AG09309 (cell line): ENCODE measurements at places on chromosomes 13 and 19.

DNA sequence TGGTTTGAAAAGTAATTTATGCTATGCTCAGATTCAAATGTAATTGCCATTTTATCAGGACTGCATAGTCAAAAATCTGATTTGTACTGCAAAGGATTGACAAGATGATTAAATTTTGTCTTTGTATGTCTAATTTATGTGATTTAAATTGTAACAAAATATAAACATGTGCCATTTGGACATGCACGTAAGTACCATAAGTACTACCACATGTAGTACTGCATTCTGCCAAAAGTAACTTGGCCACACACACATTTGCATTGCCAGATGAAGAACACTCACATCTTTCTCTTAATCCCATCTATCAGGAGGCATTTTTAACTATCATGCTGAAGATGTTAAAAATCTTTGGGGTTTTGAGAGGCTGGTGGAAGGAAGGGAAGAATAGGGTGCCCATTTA, 133.3 kb downstream of the KLF12 start:
- DNase-seq = no peak

- no peak for DNase-seq
These were observed 11.9 kb downstream of the LRFN1 start for GRCh38 chr19:39308531-39309304.

DNA sequence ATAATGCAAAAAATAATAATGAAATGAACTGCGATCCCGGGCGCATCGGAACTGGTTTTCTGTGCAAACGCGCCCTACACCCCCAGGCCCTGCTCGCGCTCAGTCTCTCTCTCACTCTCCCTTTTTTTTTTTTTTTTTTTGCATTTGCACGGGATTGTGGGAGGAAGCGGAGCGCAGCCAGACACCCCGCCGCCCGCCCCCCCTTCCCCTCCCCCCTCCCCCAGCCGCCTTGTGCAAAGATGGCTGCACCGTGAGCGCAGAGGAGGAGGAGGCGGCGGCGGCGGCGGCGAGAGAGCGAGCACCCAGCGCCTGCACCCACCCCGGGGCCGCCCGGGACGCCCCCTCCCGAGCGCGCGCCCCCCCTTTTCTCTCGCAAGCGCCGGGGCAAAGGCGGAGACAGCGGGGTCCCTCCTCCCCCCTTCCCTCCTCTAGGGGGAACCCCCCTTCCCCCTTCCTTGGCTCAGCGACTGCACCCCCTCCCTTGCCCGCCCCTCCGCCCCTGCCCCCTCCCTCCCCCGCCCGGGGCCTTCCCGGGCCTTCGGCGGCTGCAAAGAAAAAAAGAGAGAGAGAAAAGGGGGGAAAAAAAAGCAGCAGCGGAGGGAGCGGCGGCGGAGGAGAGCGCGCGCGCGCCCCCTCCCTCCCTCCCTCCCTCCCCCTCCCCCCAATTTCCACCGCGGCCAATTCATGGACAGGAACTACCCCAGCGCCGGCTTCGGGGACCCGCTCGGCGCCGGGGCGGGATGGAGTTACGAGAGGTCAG, at the start of gene PRR12:
PRR12 (plus strand) TSS at position 212 of the 760 bp plus-strand sequence; CDS start at position 685, 473 bp downstream.
- DNase-seq = no peak

DNA sequence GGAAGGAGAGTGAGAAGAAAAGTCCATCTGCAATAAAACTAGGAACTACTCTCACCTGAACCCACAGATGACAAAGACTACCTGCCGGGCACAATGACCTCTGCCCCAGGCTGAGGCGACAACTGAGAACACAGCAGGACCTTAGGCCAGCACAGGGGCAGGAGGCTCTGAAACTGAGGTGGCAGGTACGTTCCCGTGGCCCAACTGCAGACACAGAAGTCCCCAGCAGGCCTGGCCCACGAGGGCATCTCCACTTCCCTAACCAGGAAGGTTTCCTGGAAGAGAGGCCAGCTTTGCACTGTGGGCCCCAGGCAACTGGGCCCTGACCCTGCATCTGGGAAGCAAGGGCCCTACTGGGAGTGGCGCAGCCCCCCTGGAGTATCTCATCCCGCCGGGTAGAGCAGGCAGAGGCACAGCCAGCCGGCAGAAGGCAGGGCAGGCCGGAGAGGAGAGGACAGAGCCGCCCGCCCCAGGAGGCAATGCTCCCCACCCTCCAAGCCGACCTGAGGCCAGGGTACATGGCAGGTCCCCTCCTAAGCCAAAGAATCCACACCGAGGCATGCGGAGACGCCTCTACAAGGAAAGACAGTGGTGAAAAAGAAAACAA, 32.7 kb downstream of the STK24 start:
- no peak for DNase-seq

- no peak for DNase-seq
These were observed 694.3 kb upstream of the SGCG start for GRCh38 chr13:22486490-22486889.

- DNase-seq = no peak
These were observed 62.0 kb upstream of the EDNRB start for GRCh38 chr13:77980592-77980991.

- DNase-seq = no peak
These were observed 62.0 kb downstream of the MICU2 start for GRCh38 chr13:21541980-21542379.

DNA sequence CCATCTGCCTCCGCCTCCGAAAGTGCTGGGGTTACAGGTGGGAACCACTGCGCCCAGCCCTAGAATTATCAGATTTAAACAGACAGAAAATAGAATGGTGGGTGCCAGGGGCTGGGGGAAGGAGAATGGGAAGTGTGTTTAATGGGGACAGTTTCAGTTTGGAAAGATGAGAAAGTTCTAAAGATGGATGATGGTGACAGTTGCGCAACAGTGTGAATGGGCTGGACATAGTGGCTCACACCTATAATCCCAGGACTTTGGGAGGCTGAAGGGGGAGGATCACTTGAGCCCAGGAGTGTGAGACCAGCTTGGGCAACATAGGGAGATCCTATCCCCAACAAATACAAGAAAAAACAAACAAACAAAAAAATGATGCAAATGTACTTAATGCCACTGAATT, 15.9 kb downstream of the KANK2 start:
- no peak for DNase-seq

DNA sequence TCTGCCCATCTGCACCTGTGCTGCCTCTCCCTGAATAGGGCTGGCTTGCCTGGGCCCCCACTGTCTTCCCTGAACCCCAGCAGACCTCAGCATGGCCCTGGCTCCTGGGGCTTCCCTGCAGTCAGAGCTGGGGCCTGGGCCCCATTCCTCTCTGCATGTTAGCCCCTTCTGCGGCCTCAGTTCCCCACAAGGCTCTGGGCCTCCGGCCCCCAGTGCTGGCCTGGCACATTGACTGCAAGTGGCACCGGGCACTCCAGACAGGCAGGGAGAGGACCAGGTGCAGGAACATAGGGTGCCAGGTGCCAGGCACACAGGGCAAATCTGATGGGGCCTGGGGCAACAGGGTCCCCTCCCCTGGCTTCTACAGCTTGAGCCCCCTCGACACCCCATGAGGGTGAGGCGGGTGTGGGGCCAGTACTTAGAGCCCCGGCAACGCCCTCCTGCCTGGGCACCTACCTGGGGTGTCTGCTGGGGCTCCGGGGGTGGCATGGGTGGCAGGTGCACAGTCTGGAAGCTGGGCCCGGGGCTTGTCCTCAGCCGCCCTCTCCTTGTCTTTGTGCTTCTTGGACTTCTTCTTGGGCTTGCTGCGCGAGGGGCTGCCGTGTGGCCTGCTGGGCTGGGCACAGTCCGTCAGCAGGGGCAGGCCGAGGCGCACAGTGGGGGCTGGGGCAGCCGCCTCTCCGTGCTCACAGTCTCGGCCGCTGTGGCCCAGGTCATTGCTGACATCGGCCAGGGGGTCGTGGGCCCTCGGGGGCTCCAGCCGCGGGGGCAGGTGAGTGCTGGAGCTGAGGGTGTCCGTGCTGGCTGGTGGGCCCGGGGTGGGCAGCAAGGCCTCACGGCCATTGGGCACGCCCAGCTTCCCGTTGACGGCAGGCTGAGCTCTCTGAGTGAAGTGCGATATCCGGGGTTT, 12.3 kb upstream of the ISYNA1 start:
- DNase-seq = no peak

DNA sequence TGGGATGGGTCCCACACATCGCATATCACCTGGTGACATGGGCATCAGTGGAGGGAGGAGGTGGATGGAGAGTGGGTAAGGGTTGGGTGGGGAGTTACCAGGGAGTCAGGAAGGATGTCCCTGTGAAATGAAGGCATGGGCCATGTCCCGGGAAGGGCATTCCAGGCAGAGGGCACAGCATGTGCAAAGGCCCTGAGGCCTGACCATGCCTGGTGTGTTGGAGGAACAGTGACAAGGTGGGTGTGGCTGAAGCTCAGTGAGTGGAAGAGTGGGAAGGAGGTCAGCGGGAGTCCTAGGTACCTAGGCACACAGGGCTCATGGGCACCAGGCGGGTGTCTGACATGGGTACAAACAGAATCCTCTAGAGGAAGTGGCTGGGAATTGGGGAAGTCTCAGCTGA, 11.0 kb upstream of the COLGALT1 start:
- no peak for DNase-seq

- no peak for DNase-seq
These were observed 313.4 kb downstream of the COG6 start for GRCh38 chr13:39968646-39969475.

DNA sequence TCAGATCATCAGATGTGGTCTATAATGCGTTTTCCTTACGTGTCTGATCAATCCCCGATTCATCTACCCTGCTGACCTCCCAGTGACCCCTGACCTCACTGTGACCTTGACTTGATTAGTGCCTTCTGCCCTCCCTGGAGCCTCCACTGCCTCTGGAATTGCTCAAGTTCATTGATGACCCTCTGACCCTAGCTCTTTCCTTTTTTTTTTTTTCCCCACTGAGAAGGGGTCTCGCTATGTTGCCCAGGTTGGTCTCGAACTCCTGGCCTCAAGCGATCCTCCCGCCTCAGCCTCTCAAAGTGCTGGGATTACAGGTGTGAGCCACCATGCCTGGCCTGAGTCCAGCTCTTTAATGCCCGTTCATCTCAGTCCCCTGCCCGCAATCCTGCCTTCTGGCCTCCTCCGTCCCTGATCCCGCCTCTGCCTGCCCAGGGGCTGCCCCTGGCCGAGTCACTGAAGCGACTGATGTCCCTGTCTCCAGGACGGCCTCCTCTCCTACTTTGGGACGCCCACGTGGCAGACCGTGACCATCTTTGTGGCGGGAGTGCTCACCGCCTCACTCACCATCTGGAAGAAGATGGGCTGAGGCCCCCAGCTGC, 4.0 kb upstream of the FTL start:
- no peak for DNase-seq
